ENCODE measurements at places on chromosomes 2 and 18.

DNA sequence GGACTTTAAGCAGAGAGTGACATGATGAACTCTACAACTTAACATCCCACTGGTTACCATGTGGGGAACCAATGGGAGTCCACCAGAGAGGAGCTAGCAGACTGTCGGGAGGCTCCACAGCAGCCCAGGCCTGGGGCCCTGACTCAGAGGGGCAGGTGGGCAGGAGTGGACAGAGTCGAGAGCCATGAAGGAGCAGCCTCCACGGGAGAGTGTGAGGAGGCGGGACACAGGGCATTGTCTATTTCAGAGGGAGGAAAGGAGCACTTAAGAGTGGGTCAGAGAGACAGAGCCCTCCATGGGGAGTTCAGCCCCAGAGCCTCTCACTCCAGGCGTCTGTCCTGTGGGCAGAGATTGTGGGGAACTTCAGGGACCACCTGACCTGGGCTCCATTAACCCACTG lies 118.7 kb downstream of the CYP26B1 start:
- no peak for DNase-seq

- no peak for DNase-seq
Measured at GRCh38 chr18:13501543-13501887, 224.8 kb downstream of the FAM210A start.

GRCh38 chr18:36504928-36505327 lies 207.4 kb downstream of the FHOD3 start:
- DNase-seq = no peak

DNA sequence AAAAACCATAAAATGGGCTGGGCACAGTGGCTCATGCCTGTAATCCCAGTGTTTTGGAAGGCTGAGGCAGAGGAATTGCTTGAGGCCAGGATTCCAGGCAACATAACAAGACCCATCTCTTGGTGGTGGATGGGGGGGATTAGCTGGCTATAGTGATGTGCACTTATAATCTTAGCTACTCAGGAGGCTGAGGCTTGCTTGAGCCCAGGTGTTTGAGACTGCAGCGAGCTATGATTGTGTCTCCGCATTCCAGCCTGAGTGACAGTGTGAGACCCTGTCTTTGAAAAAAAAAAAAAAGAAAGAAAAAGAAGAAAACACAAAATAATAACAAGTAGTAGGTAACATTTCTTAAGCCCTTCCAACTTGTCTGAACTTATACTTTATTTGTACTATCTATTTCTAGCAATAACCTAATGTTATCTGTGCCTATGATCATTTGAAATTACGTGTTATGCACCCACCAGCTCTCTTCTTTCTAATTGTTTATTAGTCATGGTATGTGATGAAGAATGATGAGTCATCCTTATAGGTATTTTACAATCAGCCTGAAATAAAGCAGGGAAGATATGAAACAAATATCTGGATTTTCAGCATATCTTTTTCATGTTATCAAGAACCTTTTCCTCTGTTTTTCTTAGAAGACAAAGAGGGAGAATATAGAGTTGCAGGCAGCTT lies 129.3 kb upstream of the UNC80 start:
- no peak for DNase-seq

DNA sequence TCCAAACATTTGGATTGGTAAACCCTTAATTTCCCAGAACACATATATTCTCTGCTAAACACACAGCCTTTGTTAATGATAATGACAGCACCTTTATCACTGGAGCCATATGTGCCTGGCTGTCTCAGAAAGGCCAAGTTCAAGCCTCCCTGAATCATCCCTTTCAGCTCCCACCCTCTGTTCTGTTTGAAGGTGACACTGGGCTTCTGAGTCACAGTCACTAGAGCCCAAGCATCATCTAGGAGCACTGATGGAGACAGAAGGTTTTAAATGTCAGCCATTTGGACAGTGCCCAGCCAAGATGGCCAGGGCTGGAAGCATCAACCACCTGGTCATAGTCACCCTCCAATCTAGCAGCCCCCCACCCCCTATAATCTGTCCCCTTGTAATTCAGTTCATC lies 80.6 kb downstream of the NRP2 start:
- no peak for DNase-seq

- DNase-seq = no peak
Measured at GRCh38 chr2:5230444-5230843, 461.7 kb upstream of the SOX11 start.

GRCh38 chr2:201866643-201867473 lies 60.5 kb downstream of the CDK15 start:
- DNase-seq = no peak

- peak; percentile 78 for DNase-seq
Measured at GRCh38 chr2:208112969-208113368, 11.4 kb downstream of the CRYGD start.

Data from NCI-H345 (cell line).